ENCODE measurements at places on chromosomes 13 and 19. TPM values are rescaled to one million over a fixed set of nuclear protein-coding genes. Genes with fewer than 3 reads are reported as not detected.

LIM2 gene
- not detected for total RNA-seq

DNA sequence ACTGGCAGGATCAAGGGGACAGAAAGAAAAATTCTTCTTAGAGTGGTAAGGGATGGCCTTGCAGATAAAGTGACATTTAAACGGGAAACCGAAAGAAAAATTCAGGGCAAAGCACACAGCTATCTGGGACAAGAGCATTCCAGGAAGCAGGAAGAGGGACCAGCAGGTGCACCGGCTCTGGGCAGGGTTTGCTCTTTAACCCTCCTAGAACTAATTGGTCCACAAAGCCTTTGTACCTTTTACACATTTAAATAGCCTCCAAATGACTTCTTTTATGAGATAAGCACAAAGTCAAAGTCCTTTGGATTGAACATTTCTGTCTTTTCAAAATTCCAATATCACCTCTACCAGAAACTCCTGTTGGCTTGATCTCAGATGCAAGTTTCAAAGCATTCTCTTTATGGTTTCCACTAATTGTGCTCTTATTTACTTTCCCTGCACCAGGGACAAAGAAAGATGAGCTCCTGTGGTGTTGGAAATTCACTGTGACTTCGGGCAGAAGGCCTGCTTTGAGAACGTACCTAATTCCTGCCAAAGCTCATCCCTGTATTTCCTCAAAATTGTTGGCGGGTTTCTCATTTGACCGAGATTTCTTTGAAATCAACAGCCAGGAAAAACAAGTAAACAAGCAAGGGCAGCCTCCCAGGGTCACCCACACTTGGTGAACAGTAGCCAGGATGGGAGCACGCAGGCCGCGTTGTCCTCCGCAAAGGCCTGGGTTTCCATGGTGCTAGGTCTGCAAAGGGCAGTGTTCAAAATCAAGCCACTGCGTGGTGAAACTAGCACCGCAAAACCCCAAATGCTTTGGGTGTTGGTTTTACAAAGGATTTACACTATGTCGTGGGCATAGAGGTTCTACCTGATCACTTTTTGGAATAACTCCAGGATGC is 98.6 kb downstream of the IRS2 start:
- DNase-seq, result no peak

CABP5 gene
- not detected for total RNA-seq

GRCh38 chr13:70769817-70770216 is 661.6 kb upstream of the KLHL1 start:
- no peak for DNase-seq

C2CD4C gene
- 0.32 TPM for total RNA-seq

GRCh38 chr13:40618581-40619478 is 47.6 kb downstream of the FOXO1 start:
- peak; percentile 33 for DNase-seq

DNA sequence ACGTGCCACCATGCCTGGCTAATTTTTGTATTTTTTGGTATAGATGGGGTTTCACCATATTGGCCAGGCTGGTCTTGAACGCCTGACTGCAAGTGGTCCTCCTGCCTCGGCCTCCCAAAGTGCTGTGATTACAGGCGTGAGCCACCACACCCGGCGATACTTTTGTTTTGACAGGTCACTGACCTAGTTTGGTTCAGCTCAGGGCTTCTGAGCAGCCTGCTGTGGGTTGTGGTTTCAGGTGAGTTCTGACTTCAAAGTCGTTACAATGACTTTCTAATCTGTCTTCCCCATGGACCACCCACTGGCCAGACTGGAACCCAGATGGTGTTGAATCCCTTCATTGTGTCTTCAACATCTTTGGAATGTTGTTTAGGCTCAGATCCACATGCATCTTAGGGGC is 73.8 kb downstream of the TRPM4 start:
- no peak for DNase-seq

DNA sequence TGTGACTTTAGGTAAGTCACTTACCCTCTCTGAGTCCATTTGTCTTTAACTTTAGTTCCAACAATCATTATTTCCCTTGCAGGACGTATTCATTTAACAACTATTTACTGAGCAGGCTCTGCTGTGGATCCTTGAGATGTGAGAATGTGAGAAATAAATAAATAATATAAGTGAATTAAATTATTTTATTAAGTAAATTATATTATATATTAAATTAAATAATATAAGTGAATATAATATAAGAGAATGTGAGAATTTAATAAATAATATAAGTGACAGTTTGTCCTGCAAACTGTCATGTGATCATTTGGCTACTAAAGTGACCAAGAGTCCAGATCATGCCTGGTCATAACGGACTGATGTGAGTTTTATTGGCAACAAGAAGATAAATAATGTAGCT is 598 bp downstream of the OR2Z1 start:
- DNase-seq, result no peak

DNA sequence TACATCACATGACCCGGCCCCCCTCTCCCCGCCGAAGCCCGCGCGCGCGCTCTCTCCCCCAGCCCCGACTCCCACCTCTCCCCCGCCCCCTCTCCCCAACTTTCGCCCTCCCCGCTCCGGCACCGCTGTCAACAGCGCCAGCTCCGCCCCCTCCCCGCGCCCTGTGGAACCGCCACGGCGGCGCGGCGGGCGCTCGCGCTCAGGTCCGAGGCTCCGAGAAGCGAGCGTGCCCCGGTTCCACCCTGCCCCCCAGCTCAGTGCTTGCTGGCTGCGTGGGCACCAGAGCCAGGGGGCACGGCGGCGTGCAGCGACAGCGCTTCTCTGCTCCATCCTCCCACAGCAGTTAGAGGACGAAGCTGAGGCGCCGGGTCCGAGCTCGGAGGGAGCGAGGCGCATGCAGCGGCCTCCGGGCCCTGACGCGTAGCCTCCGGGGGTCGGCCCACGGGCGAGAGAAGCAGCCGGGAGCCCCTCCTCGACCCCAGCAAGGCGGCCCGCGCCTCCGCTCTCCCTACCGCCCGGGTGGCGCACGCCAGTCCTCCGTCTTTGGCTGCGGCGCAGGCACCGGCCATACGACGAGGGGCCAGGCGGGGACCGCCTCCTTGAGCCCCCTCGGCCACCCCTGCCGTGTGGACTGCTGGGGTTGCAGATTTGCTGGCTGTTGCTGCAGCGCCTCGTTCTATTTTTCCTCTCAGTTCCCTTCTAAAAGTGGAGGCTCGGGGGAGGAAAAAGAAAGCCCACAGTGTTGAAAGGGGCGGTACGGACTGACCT is 109.5 kb downstream of the KCNRG start:
- peak; percentile 45 for DNase-seq

GRCh38 chr13:109989155-109989554 is 202.8 kb upstream of the IRS2 start:
- DNase-seq, result peak; percentile 78

DNA sequence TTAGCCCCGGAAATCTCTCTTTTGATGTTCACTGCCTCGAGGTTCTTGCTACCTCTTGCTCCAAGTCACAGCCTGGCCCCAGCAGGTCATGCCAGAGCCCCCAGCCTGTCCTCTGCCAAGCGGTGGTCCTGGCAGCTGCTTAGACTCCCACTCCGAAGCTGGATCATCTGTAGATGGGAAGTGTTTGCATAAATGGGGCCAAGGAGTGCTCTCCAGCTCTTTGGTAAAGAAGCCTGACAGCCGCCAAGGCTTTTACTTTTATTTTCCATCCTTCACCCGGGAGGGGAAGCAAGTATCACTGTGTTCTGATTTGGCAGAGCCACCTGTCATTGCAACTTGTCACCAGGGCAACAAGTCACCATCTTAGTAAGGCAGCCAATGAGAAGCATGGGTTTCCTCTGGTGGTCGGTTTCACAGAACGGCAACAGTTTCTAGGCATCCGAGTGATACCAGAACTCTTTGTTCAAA is 10.6 kb upstream of the RETN start:
- DNase-seq, result peak; percentile 13

DNA sequence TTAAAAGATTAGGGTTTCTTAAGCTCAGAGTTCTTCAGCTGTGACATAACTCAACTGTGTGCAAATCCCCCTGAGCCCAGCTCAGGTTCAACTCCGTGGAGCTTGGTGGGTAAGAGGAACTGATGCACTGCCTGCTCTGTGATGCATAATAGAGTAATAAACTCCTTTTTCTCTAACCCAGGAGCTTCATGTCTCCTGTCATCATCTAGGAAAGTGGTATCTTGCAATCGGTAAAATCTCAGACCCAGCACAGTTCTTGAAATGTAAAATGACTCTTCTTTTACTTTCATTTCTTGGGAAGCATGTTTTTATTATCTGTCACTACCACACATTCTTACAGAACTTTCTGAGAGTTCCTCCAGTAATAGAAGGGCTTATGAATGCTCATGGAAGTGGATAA is 123.8 kb upstream of the PCDH9 start:
- DNase-seq, result peak; percentile 86

- DNase-seq, result no peak
These were observed 2.3 kb downstream of the MATK start for GRCh38 chr19:3783660-3784584.

- no peak for DNase-seq
These were observed 32.2 kb downstream of the ZNF136 start for GRCh38 chr19:12194827-12195731.

DNA sequence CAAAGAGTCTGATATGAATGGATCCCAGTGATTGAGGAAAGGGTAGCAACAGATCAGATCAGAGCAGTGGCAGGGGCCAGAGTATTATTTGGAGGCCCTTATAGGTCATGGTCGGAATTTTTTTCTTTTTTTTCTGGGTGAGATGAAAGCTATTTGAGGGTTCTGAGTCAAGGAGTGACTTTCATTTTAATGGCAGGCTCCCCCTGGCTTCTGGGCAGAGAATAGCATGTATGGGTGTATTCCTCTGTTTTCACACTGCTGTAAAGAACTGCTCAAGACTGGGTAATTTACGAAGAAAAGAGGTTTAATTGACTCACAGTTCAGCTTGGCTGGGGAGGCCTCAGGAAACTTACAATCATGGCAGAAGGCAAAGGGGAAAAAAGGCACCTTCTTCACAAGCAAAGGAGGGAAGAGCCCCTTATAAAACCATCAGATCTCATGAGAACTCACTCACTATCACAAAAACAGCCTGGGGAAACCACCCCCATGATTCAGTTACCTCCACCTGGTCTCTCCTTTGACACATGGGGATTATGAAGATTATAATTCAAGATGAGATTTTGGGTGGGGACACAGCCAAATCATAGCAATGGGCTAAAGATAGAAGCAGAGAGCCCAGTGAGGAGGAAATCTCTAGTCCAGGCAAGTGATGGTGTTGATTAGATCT is 3.0 kb upstream of the SLC6A16 start:
- DNase-seq, result peak; percentile 39
